DMS 273 treated with DMSO at 0.1 percent for 48 hours (cell line): ENCODE measurements at places on chromosomes 11 and 22.
A peak's percentile ranks its signal among the peaks of the same experiment; 100 is the strongest.

DNA sequence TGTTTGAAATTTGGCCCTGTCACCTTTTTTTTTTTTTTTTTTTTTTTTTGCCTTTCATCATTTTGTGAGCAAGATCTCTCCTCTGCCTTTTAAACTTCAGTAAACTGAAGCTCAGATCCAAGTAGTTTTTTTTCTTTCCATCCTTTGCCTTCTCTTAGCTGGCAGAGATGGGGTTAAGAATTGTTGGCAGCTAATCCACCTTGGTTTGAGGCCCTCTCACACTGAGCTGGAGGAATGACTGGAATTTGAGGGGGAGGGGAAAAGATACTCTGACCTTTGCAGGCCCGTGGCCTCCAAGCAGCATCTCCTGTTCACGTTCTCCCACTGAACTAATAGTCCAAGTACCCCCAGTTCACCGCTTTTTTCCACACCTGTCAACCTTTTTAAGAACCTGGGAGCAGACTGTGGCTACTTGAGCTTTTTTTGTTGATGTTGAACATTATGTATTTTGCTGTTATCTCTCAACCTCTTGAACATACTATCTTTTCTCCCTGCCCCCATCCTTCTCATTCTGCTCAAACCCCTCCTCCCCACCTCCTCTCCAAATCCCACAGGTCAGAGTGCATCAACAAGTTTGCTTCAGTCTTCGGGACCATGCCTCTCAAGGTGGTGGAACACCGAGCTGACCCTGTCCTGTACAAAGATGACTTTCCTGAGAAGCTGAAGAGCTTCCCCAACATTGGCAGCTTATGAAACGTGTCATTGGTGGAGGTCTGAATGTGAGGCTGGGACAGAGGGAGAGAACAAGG is 66.2 kb downstream of the ALX4 start:
- DNase-seq, result no peak

GRCh38 chr11:7513234-7514098 is at the start of gene PPFIBP2:
PPFIBP2 (plus strand) TSS chr11:7513999; CDS start chr11:7549476, 35,477 bp downstream.
- DNase-seq, result no peak

DNA sequence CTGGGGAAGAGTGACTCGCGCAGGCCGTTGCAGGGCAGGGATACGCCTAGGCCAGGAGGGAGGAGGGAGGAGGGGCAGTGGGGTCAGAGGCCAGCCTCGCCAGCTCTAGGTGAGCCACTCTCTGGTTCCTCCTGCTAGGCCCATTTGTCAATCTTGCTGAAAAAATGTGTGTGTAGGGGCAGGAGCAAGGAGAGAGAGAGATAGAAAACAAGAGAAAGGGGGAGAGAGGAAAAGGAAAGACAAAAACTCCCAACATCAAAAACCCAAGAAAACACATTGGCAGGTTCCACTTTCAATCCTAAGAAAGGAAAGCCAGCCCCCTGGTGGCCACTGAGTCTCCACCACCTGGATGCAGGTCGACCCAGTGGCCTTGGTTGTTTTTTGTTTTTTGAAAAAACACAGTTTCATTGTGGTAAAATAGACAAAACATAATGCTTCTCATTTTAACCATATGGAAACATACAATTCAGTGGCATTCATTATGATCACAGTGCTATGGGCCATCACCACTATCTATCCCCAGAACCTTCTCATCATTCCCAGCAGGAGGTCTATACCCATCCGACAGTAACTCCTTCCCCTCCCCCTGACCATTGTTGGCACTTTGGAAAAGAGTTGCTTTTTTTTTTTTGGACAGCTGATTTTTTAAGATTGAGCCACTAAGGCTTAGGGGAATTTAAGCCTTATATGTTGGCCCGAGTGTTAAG is 10.9 kb downstream of the OMP start:
- no peak for DNase-seq

DNA sequence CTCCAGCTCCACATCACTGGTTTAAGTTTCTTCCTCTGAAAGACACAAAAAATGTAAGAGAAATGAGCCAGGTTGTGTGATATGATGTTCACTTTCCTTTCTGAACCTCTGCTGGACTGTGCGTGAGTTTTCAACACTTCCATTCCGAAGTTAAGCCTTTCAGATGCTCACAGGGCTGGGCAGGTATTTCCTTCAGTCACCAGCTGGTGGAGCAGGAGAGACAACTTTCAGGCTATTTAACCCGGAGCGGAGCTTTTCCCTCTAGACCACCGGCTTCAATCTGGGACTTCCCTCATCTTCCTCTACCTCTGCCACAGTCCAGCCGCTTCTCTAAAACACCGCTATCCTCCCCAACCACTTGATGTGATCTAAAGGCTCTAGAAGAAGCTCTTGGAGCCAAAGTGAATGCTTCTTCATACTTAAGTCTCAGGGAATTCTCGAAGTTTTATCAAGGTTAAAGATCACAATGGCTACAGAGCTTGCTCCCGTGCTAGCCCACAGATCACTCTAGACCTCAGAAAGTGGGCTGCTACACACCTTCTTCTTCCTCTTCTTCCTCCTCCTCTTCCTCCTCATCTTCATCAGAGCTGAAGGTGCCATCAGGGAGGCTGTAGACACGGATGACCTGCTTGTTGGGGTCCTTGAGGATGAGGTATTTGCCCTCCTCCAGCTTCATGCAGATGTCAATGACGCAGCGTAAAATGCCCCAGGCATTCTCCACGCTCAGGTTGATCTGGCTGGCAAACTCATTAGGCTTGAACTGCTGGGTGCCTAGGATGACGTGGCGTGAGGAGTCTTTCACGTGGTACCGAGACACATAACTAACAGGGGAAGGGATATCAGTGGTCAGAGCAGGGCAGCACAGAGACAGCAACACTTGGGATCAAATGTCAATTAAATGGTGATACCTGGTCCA is 4.4 kb upstream of the FOXRED2 start:
- peak; percentile 12 for DNase-seq

GRCh38 chr22:40077646-40078016 is 82.9 kb downstream of the FAM83F start:
- no peak for DNase-seq

GRCh38 chr11:9399466-9399865 is 15.0 kb downstream of the IPO7 start:
- no peak for DNase-seq

- no peak for DNase-seq
Observed at GRCh38 chr11:76723142-76723541, 52.6 kb upstream of the LRRC32 start.

DNA sequence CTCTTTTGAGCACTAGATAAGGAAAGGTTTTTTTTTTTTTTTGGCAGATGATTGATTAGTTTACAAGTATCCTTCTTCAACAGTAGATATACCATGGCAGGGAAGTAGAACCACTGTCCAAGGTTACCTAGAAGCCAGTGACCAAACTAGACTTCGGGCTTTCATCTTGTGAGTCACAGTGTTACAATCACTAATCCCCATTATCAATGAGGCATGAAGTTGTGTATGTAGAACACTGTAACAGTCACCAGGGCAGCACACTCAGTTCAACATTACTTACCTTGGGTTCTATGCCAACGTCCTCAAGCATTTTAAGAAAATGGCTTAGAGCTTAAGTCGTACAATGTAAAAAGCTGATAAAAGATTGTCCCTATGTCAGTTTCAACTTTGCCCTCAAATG is 430.9 kb downstream of the ETS1 start:
- DNase-seq, result no peak

- no peak for DNase-seq
Observed at GRCh38 chr22:20013382-20013871, 3.2 kb downstream of the ARVCF start.

GRCh38 chr11:92141159-92141558 is 83.5 kb upstream of the FAT3 start:
- no peak for DNase-seq

DNA sequence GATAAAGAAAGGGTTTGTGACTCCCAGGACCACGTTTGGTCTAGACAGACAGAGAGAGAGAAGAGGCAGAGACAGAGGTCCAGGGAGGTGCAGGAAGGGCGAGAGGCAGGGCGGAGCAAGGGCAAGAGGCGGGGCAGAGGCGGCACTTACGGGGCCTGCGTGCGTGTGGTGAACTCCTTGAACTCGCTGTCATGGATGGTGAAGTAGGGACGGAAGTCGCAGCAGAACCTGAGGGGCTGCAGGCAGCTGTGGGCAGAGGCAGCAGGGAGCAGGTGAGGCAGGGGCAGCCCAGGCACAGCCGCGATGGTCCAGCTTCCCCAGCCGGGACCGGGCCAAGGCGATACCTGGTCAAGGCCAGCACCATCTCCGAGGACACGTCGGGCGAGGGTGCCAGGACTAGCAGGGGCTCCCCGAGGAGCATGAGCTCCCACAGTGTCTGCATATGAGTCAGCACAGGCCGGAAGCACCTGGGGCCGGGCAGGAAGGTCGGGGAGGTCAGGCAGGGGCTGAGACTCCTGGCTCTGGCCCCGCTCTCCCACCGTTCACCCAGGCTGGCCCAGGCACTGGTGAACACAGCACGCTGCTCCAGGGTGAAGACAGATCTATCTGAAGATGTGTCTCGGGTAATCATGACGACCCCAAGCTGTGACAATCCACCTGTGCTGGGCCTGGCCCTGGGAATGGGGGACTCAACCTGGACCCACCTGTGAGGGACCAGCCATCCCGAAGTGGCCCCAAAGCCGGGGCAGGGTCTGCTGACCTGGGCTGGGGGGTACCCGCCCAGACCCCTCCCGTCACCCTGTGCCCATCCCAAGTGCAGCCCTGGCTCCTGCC is 7.2 kb upstream of the PLXNB2 start:
- no peak for DNase-seq

DNA sequence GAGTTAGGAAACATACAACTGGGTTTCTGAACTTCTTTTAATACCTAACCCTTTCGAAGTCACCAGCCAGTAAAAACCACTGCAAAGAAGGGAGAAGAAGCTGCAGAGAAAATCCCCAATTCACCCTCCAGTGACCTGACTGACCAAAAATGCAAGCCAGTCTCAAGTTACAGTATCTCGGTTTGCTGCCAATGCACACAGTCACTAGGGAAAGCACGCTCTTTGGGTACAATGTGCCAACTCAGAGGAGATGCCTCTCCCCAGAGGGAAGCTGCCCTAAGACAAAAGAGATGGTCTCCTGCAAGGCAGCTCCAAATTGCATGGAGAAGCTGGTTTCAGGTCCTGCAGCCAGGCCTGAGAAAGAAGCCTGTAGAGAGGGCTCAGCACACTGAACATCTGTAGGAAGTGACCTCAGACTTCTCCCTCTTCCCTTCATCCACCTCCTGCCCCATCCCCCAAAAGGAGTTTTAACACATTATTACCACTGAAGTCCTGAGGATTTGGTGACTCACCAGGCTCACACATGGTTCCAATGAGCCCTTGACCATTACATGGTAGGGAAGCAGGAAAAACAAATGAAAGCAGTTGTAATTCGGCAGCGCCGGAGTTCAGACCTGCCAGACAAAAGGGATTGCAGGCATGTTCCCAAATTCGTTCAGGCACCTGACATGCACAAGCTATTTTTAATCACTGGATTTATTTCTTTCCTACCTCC is 90.1 kb downstream of the ETS1 start:
- DNase-seq, result no peak

DNA sequence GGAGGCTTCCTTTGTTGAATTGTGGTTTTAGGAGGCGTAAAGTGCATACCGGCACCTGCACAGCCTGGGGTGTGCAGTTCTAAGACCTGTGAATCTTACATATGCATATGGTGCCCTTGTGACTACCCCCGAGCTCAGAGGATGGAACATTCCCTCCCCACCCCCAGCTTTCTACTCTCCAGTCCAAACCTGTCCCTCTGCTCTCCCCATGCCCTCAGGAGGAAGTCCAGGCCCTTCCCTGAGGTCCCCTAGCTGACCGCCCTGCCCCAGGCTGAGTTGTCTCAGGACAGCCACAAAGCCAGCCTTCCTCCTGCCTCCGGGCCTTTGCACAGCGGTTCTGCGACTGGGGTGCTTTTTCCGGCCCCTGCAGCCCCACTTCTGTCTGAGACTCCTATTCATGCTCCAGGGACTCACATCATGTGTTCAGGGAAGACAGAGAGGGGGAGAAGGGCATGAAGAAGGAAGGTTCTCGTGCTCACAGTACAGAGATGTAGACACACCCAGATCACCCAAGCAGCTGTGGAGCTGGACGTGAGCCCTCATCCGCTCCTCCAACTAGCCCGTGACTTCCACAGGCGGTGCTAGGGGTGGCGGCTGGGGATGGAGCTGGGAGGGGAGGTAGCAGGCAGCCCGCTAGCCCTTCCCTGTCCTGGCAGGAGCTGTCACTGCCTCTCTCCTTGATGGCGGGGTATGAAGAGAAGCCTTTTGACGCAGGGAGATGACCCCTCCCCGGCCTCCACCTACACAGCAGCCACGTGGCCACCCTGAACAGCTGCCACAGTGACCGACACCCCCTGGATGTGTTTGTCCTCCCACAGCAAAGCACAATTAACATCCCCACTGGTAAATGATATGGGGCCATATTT is 50.8 kb downstream of the FLRT1 start:
- no peak for DNase-seq

- DNase-seq, result no peak
Observed at GRCh38 chr22:19679522-19680101, 34.7 kb upstream of the SEPTIN5 start.

DNA sequence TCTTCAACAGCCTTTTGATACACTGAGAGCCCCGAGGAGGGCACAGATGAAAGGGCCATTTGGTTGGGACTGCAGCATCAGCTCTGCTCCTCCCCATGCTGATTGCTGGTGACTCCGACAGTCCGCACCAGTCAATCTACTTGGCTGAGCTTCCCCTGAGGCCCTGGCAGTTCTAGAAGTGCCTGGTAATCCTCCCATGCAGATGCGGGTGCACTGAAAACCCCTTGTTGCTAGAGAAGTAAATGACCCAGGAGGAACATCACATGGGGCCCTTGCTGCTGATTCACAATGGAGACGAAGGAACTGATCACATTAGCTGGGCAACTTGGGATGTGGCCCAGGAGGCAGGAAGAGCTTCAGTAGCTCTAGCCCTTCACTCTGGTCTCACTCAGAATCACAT is 35.2 kb upstream of the RIC3 start:
- no peak for DNase-seq

DNA sequence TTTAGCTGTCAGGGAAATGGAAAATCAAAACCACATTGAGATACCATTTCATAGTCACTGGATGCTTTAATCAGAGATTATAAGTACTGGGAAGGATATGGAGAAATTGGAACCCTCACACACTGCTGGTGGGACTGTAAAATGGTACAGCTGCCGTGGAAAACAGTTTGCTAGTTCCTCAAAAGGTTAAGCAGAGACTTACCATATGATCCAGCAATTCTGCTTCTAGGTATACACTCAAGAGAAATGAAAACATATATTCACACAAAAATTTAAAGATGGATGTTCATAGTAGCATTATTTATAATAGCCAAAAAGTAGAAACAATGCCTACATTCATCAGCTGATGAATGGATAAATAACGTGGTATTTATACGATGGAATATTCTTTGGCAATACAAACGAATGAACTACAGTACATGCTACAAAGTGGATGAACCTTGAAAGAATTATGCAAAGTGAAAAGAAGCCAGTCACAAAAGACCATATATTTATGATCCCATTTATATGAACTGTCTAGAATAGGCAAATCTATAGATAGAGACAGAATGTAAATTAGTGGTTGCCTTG is 23.0 kb downstream of the RNF121 start:
- DNase-seq, result no peak

GRCh38 chr22:22094921-22095320 is 112.3 kb upstream of the TOP3B start:
- no peak for DNase-seq

GRCh38 chr22:50694766-50695420 is 22.3 kb downstream of the SHANK3 start:
- DNase-seq, result no peak

GRCh38 chr11:86800076-86800959 is at the start of gene PRSS23:
PRSS23 (plus strand) TSS chr11:86800542; CDS start chr11:86807644, 7,102 bp downstream.
- no peak for DNase-seq
